ENCODE measurements at places on chromosomes 7 and 10. TPM values are rescaled to one million over a fixed set of nuclear protein-coding genes. Genes with fewer than 3 reads are reported as not detected.

Gene ZNF365
- 0.10 TPM for total RNA-seq

Gene GPC2
- 1.2 TPM for total RNA-seq

Gene MMRN2
- total RNA-seq = 46.6 TPM

DNA sequence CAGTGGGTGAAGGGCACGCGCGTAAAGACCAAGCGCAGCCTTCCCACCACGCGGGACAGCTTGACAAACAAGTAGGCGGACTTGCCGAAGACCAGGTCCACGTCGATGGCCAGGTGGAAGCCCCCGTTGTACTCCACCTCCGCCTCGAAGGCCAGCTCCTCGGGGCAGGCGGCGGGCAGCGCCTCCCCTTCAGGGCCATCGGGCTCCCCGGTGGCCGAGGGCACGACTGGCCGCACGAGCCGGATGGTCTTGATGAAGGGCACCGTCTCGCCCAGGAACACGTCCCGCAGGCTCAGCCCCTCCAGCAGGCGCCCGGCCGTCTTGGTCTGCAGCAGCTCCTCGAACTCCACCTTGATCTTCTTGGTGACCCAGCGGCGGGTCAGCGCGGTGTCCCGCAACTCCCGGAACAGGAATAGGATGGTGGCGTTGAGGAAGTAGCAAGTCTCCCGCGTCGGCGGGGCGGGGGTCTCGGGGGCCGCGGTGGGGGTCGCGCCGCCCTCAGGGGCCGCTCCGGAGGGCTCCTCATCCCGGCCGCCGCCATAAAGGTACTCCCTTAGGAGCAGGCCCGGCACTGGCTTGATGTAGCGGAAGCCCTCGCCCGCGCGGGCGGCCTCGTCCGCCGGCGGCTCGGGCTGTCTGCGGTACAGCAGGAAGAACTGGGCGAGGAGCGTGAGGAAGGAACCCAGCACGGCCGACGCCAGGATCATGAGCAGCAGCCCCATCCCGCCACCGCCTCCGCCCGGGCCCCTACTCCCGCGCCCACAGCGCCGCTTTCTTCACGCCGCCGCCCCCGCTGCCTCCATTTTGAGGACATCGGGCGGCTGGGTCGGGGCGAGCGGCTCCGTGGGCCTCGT, 507 bp downstream of the PDZD8 start:
- peak; percentile 89 for DNase-seq

Gene LLCFC1
- total RNA-seq = not detected

- no peak for DNase-seq
These were observed 46.9 kb downstream of the ZNF518A start for GRCh38 chr10:96176985-96177384.

DNA sequence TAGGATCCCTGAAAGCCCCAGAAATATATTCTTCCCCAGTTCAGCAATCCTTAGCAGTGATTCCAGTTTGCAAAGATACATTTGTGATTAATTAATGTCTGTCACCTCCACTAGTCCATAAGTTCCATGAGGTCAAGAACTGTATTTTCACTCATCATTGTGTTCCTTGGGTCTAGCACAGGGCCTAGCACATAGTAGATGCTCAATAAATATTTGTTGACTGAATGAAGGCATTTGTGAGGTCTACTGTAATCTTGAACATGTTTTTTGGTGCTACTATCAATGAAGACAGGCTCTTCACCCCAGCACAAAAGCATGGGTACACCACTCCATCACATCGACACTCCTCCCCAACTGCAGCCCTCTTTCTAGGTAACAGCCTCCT, 30.8 kb upstream of the PAX2 start:
- no peak for DNase-seq

Gene FGFBP3
- total RNA-seq = 1.5 TPM

DNA sequence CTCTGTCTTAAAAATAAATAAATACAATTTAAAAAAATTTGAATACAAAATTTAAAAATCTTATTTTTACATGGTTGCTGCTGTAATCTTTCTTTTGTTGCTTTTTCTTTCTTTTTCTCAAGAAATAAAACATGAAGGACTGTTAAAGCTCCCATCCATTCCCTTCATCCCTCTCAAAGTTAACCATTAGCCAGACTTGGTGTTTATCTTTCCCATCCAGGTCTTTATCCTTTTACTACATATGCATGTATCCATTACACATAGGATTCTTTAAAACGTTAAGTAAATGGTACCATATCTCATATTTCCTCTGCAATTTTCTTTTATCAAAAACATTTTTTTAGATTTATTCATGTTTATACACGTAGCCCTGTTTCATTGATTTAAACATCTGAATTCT, 70.1 kb downstream of the CREB3L2 start:
- DNase-seq = no peak

DNA sequence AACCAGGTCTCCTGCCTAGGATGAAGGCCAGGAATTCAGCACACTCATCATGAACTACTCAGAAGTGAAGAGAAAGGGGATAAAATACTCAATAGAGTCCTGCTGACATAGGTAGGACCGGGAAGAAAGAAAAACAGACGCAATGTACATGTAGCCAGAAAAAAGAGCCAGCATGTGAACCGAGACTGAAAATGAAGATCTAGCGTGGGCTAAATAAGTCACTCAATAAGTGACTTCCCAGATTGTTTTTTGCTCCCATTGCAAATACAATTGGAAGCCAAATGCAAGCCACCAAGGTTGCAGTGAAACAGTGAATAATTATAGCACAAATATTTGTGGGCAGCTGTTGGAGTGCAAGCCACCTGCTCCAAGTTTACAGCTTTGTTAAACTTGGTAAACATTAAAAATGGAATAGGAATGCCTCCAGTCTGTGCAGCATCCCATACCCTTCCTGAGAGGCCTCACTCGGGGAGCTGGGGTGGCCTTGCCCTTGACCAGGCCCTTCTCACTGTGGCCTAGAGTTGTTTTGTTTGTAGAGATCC, 34.7 kb upstream of the HPS1 start:
- no peak for DNase-seq

DNA sequence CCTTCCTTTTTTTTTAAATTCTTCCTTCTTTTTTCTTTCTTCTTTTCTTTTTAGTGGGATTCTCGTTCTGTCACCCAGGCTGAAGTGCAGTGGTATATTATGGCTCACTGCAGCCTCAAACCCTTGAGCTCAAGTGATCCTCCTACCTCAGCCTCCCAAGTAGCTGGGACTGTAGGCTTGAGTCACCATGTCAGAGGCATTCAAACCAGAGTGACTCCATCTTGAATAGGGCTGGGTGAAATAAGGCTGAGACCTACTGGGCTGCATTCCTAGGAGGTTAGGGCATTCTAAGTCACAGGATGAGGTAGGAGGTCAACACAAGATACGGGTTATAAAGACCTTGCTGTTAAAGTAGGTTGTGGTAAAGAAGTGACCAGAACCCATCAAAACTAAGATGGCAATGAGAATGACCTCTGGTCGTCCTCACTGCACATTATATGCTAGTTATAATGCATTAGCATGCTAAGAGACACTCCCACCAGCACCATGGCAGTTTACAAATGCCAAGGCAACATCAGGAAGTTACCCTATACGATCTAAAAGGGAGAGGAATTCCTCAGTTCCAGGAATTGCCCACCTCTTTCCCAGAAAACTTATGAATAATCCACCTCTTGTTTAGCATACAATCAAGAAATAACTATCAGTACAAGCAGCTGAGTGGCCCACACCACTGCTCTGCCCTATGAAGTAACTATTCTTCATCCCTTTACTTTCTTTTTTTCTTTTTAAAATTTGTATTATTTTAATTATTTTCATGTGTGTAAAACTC, 99.0 kb upstream of the ITGB1 start:
- DNase-seq = no peak

- DNase-seq = no peak
These were observed 5.2 kb upstream of the CFAP69 start for GRCh38 chr7:90239625-90240228.

- no peak for DNase-seq
These were observed 327.3 kb downstream of the HTR7 start for GRCh38 chr10:90530521-90530920.

Gene CCDC7
- total RNA-seq = 46.4 TPM

- no peak for DNase-seq
These were observed 69.7 kb downstream of the CD36 start for GRCh38 chr7:80708123-80708522.

Gene ELN
- 999 TPM for total RNA-seq
